ENCODE measurements at places on chromosomes 12 and 14. TPM values are rescaled to one million over a fixed set of nuclear protein-coding genes. Genes with fewer than 3 reads are reported as not detected.

GRCh38 chr12:81257947-81258551, 180.2 kb downstream of the ACSS3 start:
- no peak for DNase-seq

- no peak for DNase-seq
Measured at GRCh38 chr12:53128780-53129569, 25.7 kb downstream of the SOAT2 start.

- DNase-seq, result no peak
Measured at GRCh38 chr12:28192125-28192524, 1.9 kb downstream of the CCDC91 start.

DNA sequence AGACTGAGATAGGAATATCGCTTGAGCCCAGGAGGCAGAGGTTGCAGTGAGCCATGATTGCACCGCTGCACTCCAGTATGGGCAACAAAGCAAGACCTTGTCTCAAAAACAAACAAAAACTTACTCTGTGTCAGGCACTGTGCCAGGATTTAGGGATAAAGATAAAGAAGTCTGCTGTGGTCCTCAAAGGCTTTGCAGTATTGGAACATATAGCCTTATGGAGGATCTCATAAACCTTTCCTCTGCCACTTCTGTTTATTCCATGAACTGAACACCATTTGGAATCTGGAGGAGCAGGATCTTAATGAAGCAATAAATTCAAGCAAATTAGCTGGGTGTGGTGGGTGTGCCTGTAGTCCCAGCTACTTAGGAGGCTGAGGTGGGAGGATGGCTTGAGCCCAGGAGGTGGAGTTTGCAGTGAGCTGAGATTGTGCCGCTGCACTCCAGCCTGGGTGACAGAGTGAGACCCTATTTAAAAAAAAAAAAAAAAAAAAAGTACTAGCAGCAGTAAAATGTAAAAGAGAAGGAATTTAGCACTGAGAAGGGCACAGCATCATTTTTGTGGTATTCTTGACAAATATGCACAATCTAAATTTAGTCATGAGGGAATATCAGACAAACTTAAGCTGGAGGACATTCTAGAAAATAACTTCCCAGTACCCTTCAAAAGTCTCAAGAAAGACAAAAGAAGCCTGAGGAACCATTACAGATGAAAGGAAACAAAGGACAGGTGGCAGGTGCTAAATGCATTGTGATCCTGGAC, 27.1 kb downstream of the BMAL2 start:
- no peak for DNase-seq

DNA sequence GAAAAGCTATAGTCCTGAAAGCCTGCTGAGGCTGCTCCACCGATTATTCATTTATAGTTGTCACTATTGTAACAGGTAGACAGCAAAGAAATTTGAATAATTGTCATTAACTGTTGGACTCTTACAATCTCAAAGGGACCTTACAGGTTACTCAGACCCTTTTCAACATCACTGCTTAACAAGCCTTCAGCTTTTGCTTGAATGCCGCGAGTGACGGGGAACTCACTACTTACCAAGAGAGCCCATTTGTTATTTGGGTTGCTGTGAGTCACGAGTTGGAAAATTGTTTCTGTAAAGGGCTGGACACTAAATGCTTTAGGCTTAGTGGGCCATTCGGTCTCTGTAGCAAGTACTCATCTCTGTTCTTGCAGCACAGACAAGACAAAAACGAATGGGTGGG, 5.9 kb upstream of the TUNAR start:
- DNase-seq, result no peak

- no peak for DNase-seq
Measured at GRCh38 chr12:25131270-25131669, 63.7 kb downstream of the DNAI7 start.

GRCh38 chr14:77024171-77024691, 4.3 kb downstream of the IRF2BPL start:
- DNase-seq, result no peak

DNA sequence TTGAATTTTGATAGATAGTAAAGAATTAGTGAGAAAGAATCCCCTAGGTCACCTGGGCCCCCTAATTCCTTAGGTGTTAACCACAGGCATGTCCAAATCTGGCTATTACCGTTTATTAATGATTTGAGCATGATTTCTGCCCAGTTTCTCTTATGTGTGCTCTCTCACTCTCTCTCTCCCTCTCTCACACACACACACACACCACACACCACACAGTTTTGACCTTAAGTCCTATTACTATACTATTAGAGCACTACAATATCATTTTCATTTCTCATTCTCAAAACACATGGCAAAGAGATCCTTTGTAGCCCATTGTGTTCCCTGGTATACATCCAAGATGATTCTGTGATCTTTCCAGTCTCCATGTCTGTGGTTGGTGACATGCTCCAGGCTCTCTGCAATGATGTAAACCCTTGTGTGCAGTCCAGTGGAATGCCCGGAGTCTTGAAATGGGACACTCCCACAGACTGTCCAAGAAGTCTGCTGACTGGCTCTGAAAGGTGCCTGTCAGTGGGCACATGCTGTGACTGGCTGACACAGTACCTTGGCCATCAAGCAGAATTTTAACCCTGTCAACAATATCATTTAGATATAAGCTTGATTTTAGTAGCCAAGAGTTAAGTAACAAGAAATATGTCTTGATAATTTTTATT, 96.2 kb downstream of the FIGNL2 start:
- DNase-seq, result no peak

- DNase-seq, result no peak
Measured at GRCh38 chr12:91958816-91959215, 186.8 kb downstream of the BTG1 start.

DNA sequence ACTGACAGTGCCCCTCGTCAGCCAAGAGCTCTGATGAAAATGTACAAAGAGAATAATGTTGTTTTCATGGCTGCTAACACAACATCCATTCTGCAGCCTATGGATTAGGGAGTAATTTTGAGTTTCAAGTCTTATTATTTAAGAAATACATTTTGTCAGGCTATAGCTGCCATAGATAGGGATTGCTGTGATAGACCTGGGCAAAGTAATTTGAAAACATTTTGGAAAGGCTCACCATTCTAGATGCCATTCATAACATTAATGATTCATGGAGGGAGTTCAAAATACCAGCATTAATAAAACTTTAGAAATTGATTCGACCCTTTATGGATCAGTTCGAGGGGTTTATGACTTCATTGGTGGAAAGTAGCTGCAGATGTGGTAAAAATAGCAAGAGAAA, 149.8 kb downstream of the GPHN start:
- DNase-seq, result no peak

DNA sequence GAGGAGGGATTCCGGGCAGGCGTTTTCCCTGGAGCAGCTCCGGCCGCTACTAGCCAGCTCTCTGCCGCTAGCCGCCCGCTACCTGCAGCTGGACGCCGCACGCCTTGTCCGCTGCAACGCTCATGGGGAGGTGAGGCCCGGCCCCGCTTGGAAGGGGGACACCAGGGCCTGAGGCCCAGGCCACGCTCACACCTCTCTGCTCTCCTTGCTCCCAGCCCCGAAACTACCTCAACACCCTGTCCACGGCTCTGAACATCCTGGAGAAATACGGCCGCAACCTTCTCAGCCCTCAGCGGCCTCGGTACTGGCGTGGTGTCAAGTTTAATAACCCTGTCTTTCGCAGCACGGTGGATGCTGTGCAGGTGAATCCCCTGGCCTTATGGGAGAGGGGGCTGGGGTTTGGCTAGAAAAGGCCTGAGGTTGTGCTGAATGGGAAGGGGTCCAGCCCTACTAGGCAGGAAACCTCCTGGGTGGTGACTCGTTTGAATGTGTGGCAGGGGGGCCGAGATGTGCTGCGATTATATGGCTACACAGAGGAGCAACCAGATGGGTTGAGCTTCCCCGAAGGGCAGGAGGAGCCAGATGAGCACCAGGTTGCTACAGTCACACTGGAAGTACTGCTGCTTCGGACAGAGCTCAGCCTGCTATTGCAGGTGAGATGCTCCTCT, 597 bp downstream of the RNF31 start:
- no peak for DNase-seq

DNA sequence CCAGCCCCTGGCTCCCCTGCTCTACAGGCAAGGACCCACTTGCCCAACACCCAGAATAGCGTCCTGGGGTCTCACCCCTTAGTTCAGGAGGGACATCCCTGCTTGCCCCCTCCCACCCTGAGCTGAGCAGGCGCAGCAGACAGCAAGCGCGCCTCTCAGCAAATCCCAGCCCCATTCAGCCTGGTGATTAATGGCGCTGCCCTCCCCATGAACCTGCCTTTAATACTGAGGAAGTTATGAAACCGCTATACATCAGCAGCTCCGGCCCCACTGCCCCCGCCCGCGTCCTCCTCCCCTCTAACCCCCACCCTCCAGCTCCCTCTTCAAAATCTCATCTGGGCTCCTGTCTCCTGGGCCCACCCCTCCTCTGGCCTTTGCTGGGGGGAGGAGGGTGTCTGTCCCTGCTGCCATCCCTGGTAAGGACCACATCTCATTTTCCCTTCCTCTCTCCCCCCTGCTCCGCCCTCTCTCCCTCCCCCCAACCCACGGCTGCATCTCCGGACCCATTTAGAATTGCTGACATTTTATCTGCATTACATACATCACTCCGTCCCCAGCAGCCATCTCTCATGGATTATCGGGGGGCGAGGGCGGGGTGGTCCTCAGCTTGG, 7.1 kb upstream of the SMUG1 start:
- DNase-seq, result peak; percentile 87

DNA sequence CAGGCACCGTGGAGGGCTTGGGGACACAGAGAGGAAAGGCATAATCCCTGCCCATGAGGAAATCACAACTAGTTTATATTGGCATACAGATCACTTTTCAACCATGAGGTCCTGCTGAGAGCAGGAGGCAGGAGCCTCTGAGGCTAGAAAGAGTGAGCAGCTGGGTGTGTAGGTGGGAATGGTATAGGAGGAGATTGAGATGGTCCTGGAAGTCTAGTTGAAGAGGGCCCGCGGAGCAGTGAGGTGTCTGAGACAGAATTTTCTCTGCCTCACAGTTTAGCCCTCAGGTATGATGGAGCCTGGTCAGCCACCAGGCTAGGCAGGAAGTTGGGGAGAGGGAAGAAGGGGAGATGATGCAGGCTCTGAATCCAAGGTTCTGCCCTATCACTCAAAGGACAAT, 54.7 kb upstream of the JDP2 start:
- no peak for DNase-seq

DNA sequence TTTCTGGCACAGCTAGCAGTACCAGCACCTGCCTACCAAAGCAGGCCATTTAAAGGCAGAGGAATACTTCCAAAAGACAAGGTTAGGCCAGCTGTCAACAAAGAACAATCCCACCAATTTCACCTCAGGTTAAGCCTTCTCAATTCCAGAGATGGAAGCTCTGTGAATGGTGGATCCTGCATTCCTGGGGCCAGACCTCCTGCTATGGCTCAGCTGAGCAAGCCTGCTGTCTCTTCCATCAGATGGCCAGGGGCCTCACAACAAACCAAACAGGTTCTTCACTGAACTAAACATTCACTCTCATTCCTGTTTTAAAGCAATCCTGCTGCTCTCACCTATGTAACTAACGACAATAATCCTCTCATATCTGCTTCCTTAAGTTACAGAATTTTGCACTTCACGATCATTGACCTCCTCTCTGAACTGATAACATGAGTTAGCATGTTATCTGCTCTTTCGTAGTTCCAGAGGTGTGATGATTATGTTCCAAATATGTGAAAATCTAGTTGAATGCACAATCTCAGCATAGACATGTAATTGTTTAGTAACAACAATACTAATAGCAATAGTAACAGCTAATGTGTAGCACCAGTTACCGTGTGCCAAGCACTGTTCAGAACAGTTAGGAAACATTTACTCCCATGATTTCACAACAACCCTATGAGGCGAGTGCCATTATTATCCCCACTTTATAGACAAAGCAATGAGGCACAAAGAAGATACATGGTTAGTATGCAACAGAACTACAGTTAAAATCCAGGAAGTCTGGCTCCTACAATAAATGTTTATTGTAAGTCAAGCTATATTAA, 73.2 kb downstream of the SLC2A13 start:
- no peak for DNase-seq

DNA sequence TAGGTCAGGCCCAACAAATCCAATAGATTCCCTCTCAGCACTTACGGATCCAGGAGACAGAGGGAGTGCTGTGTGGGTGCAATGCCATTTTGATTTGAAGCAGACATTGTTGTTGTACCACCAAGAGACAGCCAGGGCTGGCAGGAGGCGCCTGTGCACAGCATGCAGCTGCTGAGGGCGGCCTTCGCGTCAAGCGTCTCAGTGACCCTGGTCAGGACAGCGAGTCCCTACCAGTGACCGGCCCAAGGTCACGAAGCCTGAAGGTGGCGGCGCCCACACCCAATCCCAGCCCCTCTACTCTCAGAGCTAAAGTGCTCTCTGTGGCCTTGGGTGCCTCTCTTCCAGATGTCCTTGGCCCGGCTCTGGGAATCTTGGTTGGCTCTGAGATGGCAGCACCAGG, 40.5 kb downstream of the PRMT8 start:
- no peak for DNase-seq

DNA sequence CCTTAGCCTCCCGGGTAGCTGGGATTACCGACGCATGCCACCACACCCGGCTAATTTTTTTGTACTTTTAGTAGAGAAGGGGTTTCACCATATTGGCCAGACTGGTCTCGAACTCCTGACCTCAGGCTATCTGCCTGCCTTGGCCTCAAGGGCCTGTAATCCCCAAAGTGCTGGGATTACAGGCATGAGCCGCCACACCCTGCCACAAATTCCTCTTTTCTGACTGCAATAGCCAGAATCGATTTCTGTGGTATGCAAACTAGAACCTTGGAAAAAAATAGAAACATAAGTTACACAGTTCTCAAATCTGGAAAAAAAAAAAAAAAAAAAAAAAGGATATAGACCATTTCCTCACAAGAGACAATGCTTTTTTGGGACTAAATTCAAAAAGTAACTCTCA, 184.6 kb upstream of the EGLN3 start:
- no peak for DNase-seq

DNA sequence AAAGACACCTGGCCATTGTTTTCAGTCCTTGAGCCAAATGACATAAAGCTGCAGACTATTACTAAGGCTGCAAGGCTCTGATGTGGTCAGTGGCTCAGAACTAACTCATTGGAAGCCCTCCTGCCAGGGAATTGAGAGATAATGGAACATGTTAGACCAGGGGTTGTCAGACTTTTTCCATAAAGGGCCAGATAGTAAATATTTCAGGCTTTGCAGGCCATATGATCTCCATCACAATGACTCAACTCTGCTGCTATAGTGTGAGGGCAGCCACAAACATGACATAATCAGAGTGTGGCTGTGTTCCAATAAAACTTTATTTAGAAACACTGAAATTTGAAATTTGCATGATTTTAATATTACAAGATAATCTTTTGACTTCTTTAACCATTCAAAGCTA, 140.3 kb downstream of the TMEM30B start:
- DNase-seq, result no peak

- no peak for DNase-seq
Measured at GRCh38 chr12:26643532-26644315, 189.3 kb downstream of the ITPR2 start.

Gene IAPP
- polyA plus RNA-seq, result 0.21 TPM

Gene OR4N5
- not detected for polyA plus RNA-seq

Gene HPD
- polyA plus RNA-seq, result 1.5 TPM

Gene PRH2
- polyA plus RNA-seq, result not detected

Gene CLEC1B
- 1.1 TPM for polyA plus RNA-seq

Gene TESPA1
- 7.7 TPM for polyA plus RNA-seq

Gene LRRC10
- polyA plus RNA-seq, result not detected

Gene RERG
- polyA plus RNA-seq, result 10.1 TPM

Gene FSCB
- polyA plus RNA-seq, result not detected

Gene TULP3
- 4.7 TPM for polyA plus RNA-seq

All from spleen (tissue), 13 donors.